ENCODE measurements at places on chromosomes 4 and X.

DNA sequence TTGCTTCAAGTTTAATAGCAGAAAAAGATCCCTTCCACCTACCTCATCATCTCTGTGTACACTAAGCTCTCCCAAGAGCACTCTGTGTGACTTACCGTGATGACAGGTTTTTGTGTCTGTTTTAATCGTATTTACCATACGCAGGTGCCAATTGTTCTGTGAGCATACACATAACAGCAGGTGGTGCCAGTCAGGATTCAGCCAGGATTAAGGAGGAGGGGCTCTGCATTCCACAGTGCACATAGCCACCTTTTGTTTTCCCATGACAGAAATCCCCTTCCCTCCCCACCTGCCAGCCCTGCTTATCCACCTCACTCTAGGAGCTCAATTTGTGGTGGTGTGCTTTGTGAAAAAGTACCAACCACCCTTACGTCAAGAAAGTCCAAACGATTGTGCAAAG, 14.8 kb downstream of the ANK2 start:
- no peak for DNase-seq

GRCh38 chr4:55410431-55410830, 14.7 kb downstream of the TMEM165 start:
- no peak for DNase-seq

- DNase-seq, result no peak
Measured at GRCh38 chr4:36704289-36704688, 422.9 kb downstream of the DTHD1 start.

- no peak for DNase-seq
Measured at GRCh38 chrX:77640702-77641101, 145.3 kb downstream of the ATRX start.

- no peak for DNase-seq
Measured at GRCh38 chrX:44946771-44947170, 73.8 kb downstream of the KDM6A start.

- no peak for DNase-seq
Measured at GRCh38 chrX:82734140-82734539, 774.0 kb upstream of the POU3F4 start.

- no peak for DNase-seq
Measured at GRCh38 chrX:150605603-150606002, 37.2 kb downstream of the MTM1 start.

DNA sequence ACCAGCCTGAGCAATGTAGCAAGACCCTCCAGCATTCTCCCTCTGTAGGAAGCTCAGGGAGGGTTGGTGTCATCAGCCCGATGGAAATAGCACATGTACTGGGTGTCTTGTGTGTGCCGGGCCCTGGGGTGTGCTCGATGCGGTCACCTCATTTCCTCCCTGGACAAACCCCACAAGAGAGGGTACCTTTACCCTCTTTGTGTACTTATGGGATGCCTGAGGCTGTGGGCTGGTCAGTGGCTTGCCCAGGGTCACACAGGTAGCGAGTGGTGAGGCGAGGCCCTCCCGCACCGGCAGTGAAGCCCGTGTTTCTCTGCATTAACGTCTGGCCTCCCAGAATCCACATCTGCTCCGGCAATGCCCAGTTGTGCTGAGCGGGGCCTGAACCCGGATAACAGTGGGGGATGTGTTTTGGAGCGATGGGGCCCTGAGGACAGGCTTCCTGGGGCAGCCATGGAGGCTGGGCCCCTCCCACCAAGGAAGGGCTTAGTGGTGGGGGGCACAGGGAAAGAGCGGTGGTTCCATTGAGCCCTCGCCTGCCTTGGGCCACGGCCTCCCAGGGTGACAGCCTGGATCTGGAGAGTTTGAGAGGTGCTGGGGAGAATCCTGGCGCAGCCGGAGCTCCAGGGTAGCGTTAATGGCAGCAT, 8.1 kb downstream of the PSAPL1 start:
- DNase-seq, result no peak

DNA sequence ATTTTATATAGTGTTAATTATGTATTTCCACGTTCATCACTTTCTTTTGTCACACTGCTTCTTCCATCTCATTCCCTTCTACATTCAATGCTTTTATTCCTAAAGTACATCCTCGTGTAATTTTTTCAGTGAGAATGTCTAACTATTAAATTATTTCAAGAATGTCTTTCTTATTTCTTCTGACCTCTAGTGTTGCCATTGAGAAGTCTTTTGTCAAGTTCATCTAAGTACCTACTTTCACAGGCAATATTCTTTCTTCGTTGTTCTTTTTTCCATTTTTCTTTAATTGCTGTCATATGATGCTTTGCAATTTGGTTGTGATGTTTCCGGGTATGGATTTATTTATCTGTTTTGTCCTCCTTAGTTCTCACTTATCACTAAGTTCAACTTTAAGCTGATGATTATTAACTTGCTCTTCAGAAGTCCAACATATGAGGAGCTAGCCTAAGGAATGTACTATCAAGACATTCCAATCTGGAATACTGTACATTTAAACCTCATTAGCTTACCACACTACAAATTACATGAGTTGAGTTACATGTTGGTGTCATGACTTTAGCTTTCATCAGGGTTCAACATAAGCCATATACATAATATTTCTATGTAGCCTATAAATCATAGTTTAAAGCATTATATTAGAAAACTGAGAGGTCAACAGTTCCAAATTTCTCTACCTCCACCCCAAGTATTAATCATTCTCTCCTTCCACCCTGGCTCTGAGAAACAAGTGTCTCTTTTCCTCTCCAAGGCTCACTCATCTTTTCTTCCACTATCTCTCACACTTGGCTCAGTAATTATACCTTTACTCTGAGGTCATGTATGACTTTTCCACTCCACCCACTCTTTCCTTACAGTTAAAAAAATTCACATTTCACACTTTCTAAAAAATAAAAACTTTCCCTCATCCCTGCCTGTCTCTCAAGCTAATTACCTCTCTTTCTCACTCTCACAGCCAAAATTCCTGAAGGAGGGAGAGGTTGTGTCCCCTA, 81.5 kb downstream of the COX18 start:
- DNase-seq, result no peak

DNA sequence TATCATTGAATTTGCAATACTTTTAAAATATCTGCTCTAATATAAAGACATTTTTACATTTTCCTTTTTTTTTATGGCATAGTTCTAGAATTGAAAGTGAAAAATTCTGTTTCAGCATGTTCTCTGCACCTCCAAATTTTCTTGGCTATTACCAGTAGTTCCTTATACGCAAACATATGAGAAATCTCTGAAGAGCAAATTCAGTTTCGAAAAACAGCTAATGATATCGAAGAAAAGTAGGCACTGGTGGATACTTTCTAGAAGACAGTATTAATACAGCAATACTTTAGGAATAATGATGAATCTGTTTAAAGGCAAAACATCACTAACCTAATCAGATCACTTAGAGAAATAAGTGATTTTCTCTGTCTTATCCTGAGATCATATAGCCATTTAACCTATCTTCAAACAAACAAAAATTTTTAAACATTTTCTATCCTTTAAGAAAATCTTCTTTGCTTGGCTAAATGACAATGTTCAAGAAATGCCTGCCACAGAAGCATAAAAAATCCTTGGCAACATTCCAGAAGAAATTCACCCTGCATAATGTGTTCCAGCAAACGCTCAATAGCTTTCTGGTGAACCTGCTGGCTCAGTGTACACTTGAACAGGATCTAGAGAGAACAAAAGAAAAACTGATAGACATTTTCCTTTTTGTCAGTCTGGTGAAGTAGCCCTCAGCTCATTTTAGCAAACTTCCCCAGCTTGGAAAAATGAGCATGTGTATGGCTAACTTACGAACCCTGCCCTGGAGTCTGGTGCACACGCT, 51.2 kb upstream of the KLF3 start:
- no peak for DNase-seq

- no peak for DNase-seq
Measured at GRCh38 chr4:39178706-39179105, 3.6 kb upstream of the WDR19 start.

DNA sequence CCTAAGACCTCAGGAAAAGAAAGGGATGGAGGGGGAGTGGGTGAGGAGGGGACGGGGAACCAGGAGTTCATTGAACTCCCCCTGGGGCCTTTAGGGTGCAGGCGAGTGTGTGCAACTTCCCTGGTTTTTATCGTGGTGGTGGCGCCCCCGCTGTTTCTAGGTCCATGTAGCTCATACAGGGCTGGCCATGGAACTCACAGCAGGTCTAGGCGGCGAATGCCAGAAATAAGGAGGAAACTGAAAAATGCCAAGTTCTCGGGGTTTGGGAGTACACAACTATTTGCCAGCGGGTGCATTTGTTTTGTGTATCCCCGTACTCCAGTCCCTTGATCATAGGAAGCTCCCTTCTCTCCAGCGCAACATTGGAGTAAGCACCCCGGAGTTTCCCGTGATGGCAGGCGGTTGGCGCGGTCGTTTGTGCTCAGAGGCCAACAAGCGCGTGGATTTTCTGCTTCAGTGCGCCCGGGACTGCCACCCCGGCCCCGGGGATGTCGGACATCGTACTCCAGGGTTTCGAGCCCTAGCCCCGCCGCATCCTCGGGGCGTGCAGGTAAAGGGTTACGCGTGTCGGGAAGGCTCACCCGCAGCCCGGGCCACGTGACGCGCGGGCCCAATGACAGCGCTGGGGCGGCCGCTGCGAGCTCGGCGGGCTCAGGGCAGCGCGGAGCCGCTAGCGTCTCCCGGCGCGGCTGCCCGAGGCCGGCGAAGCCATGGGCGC, 208.9 kb downstream of the NWD2 start:
- peak; percentile 17 for DNase-seq

- no peak for DNase-seq
Measured at GRCh38 chrX:63514569-63515080, 163.5 kb upstream of the SPIN4 start.

DNA sequence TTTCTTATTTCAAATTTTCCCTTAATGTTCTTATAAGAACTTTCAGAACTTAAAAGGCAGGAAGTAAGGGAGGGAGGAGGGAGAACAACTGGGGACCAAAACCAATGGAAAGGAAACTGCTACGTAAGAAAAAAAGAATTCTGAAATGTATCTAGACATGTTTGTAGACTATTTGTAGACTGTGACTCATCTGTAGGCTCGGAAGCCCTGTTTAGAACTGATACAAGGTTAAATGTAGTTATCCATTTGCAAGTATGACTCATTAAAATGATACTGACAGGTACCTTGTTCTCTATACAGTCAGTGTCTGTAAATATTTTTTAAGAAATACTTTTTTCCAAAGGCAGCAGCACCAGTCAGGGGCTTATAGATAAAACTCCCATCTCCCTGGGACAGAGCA, 202.0 kb downstream of the DHX15 start:
- DNase-seq, result no peak

GRCh38 chr4:39255266-39255665, 72.9 kb downstream of the WDR19 start:
- DNase-seq, result no peak

DNA sequence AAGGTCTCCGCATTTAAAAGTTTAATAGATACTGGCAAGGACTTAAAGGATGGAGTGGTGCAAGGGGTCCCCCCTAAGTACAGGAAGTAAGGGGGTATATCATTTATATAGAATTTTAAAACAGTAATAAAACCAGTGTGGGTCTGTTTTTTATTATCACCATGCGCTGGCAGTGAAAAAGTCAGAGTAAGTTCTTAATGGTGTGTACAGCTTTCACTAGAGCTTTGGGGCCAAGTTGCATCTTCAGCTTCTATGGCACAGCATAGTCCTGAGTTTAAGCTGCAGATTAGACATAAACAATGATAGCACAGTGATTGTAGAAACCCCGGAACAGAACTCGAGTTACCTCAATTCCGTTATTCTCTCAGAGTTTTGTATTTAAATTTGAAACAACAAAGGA, 27.6 kb downstream of the RHOH start:
- DNase-seq, result no peak

DNA sequence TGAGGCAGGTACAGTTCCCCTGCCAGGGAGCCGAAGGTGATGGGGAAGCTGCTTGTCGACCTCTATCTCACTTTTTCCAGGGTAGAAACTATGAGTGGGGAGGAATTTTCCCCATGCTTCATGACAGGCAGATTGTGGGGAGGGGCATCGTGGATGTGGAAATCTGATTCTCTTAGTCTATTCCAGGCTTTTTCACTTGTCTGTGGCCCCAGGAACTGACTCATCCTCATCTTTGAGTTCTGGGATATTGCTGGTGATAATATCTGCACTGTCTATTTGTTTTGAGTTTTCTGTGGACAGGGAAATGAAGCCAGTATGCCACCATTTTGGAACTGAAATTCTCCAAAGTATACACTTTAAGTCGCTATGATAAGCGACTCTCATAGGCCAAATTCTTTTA, 7.6 kb upstream of the TLR2 start:
- no peak for DNase-seq

- DNase-seq, result no peak
Measured at GRCh38 chr4:122606364-122607043, 14.4 kb downstream of the IL21 start.

GRCh38 chr4:14924076-14924811, 78.0 kb upstream of the CPEB2 start:
- no peak for DNase-seq

DNA sequence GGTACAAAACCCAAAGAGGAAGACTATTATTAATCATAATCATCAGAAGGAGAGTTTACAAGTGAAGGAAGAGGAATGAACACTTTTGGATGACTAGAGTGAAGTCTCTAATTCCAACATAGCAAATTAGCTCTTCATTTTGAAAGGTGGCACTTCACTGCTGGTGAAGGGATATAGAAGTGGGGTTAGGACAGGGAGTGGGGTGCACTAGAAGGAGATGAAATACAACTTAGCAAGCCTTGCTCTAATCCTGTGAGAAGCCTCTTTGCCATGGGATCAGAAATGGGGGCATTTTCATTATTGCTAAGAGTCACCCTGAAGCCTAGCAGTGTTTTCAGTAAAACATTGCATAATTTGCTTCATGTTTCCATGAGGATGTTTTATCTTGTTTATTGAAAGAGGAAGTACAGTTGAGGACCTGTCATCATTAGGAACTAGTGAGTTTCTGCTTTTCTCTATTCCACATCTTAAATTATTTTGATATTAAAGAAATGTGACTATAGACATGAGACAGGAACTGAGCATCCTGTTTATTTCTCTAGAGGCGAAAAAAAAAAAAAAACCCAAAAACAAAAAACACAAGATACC, 9.3 kb upstream of the GRPR start:
- no peak for DNase-seq

- DNase-seq, result no peak
Measured at GRCh38 chrX:9656277-9656676, 109.4 kb downstream of the GPR143 start.

GRCh38 chr4:1768367-1769034, 24.6 kb upstream of the FGFR3 start:
- DNase-seq, result no peak

- DNase-seq, result no peak
Measured at GRCh38 chr4:119268466-119268865, 53.5 kb downstream of the FABP2 start.

GRCh38 chr4:108054025-108054638, 64.4 kb downstream of the HADH start:
- no peak for DNase-seq

DNA sequence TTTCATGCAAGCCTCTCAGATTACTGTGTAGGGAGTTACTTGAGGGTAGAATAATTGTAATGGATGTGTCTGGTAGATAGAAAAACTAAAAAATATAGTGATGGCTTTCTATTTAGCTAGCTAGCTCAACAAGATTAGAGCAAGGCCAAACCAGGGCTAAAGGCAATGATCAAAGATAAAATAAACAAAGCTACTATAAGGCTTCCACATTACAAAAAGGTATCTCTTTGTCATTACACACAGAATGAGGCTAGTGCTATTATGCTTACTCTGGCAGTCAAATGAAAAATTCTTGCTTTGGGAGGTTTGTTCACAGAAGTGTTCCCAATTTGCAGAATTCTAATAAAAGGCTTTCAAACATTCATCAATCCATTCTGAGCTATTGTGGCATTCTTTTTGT, 121.6 kb upstream of the HTR2C start:
- no peak for DNase-seq

Data from activated T-helper 1 cell treated with Interleukin-2 at 50 U/mL for 16 hours (primary cell).